Endodermal cell (in vitro differentiated cells): ENCODE measurements at places on chromosomes 7 and 10. TPM values are rescaled to one million over a fixed set of nuclear protein-coding genes. Genes with fewer than 3 reads are reported as not detected.

Gene PVRIG
- not detected in 2 replicates for total RNA-seq

Gene PTPRN2
- total RNA-seq, result 0.55 to 0.77 TPM (median 0.69 TPM) in 3 replicates

Gene MUC12
- 2.9 and 4.5 TPM in 2 replicates for total RNA-seq

Gene SFTPA1
- total RNA-seq, result not detected in 3 replicates

Gene SPDYE16
- not detected in 3 replicates for total RNA-seq

- no peak for DNase-seq
- no peak overlapping the region for H3K27ac ChIP-seq
- H3K4me1 ChIP-seq, result no peaks in the 10 kb centered on the region
- H3K27me3 ChIP-seq, result no peaks in the 10 kb centered on the region
- no peaks in the 10 kb centered on the region for H3K36me3 ChIP-seq
Observed at GRCh38 chr7:75850235-75850634, 28.6 kb upstream of the RHBDD2 start.

GRCh38 chr7:88147949-88148348 is 71.9 kb downstream of the SRI start:
- H3K4me3 ChIP-seq, result no peak overlapping the region
- no peak for DNase-seq
- H3K4me1 ChIP-seq, result no peaks in the 10 kb centered on the region

DNA sequence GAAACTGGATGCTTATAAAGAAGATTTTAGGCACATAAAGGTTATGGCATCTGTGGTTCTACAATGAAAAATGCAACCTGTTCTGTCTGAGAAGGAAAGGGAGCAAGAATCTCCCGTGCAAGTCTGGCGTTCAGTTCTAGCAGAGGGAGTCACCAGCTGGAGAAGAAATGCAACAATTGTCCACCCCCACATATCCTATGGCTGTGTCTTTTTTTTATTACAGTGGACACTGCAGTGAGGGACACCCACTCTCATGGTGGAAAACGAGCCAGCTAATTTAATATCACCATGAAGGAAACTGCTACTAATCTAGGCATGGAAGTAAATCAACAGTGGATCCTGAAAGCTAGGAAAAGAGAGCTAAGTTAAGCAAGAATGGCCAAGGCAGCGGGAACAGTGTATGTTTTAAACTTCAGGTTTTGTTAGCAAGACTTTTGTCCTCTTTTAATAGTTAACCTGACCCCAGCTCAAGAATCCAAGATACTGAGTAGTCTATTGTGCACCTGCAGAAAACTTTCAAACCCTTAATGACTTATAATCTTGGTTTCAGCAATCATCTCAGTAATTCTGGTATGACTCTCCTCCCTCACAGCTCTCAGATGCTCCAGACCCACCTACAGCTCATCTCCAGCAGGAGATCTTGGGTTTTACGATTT is 149.3 kb downstream of the FGFR2 start:
- no peak overlapping the region for H3K27ac ChIP-seq
- H3K36me3 ChIP-seq, result no peaks in the 10 kb centered on the region
- H3K27me3 ChIP-seq, result no peaks in the 10 kb centered on the region
- peaks cover 32% of the 10 kb centered on the region for H3K4me1 ChIP-seq
- no peak overlapping the region for H3K4me3 ChIP-seq

GRCh38 chr7:10998996-10999757 is 25.5 kb downstream of the PHF14 start:
- no peaks in the 10 kb centered on the region for H3K27me3 ChIP-seq
- no peak for DNase-seq
- H3K27ac ChIP-seq, result peak overlapping the region; percentile 16

- H3K4me1 ChIP-seq, result no peaks in the 10 kb centered on the region
- peaks cover 14% of the 10 kb centered on the region for H3K36me3 ChIP-seq
- no peak overlapping the region for H3K27ac ChIP-seq
- no peak overlapping the region for H3K4me3 ChIP-seq
Observed at GRCh38 chr7:90401989-90402388, 1.3 kb upstream of the CLDN12 start.

- no peaks in the 10 kb centered on the region for H3K4me1 ChIP-seq
- no peak overlapping the region for H3K4me3 ChIP-seq
- H3K27me3 ChIP-seq, result peaks cover 58% of the 10 kb centered on the region
- H3K27ac ChIP-seq, result no peak overlapping the region
Observed at GRCh38 chr10:43226851-43227845, 39.7 kb downstream of the RASGEF1A start.

DNA sequence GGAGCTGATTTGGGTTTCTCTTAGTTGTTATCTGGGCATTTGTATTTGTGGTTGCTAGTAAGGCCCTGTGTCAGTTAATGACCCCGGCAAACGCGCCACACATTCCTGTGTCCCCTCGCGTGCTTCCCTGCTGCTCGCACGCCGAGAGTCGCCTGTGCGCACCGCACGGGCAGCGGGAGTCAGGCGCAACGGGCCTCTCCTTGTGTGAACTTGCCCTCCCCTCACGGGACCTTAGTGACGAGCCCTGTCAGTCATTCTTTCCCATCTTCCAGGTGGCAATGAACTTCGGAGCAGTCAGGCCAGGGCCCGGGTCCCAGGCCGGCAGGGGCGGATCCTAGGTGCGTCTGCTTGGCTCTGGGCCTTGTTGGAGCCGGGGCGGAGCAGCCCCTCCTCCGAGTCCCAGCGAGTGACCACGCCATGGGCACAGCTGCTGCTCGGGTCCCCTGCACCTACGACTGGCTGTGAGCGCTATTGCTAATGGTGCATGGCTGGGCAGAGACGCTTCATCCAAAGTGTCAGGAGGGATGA is 12.4 kb upstream of the PRKAR1B start:
- H3K4me3 ChIP-seq, result no peak overlapping the region
- H3K36me3 ChIP-seq, result peaks cover 17% of the 10 kb centered on the region
- H3K27me3 ChIP-seq, result no peaks in the 10 kb centered on the region
- no peak overlapping the region for H3K27ac ChIP-seq
- no peak for DNase-seq

GRCh38 chr10:112176543-112176942 is 7.0 kb downstream of the GPAM start:
- peaks cover 60% of the 10 kb centered on the region for H3K36me3 ChIP-seq
- H3K27me3 ChIP-seq, result no peaks in the 10 kb centered on the region
- no peak overlapping the region for H3K27ac ChIP-seq
- peaks cover 5% of the 10 kb centered on the region for H3K4me1 ChIP-seq

DNA sequence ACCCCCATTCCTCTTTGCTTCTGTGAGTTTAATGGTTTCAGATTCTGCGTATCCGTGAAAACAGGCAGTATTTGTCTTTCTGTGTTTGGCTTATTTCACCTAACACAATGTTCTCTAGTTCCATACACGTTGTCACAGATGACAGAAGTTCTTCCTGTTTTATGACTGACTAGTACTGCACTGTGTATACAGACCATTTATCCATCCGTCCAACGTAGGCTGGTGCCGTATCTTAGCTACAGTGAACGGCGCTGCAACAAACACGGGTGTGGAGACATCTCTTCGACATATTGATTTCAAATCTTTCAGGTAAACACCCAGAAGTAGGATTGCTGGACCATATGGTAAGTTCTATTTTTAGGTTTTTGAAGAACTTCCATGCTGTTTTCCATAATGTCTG is 181.7 kb downstream of the PARD3 start:
- no peak for DNase-seq
- H3K27ac ChIP-seq, result no peak overlapping the region
- no peaks in the 10 kb centered on the region for H3K27me3 ChIP-seq
- peaks cover 10% of the 10 kb centered on the region for H3K36me3 ChIP-seq

GRCh38 chr7:92333866-92334265 is 88.1 kb downstream of the ANKIB1 start:
- DNase-seq, result no peak
- H3K27ac ChIP-seq, result no peak overlapping the region
- H3K4me1 ChIP-seq, result no peaks in the 10 kb centered on the region
- no peak overlapping the region for H3K4me3 ChIP-seq
- H3K27me3 ChIP-seq, result no peaks in the 10 kb centered on the region
- peaks cover 16% of the 10 kb centered on the region for H3K36me3 ChIP-seq
